K562 (cell line): ENCODE measurements at places on chromosomes 13 and 19. TPM values are rescaled to one million over a fixed set of nuclear protein-coding genes. Genes with fewer than 3 reads are reported as not detected.

Gene TRPC4
- total RNA-seq: not detected in 2 replicates

DNA sequence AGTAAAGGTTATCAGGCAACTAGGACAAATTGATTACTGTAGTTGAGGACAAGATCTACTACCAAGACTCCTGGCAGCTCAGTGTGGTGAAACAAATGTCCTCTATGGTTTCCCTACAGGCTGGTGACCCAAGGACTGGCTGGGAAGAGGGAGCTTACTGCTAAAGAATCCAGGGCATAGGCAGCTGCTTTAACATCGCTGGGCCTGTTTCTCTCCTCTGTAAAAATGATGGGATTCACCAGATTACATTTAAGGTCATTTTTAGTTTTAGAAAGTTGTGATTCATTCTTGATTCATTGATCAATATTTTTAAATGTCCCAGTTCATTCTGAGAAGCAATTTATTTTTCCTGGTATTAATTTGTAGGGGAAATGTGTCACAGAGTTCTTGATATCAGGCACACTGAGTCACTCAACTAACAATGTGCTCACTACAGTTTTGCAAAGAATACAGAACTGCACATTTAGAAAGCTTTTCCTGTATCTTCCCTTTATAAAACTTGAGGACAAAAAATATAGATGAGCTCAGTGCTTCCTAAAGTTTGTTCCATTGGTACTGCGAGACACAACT is 19.6 kb upstream of the FAM124A start:
- DNase-seq: no peak

- DNase-seq: no peak
Measured at GRCh38 chr19:48658483-48658882, 12.5 kb upstream of the CA11 start.

- no peak for DNase-seq
Measured at GRCh38 chr19:8336072-8336569, 6.9 kb downstream of the KANK3 start.

Gene SGCG
- total RNA-seq: 0.29 and 0.35 TPM in 2 replicates

Gene FFAR2
- total RNA-seq: not detected in 2 replicates

DNA sequence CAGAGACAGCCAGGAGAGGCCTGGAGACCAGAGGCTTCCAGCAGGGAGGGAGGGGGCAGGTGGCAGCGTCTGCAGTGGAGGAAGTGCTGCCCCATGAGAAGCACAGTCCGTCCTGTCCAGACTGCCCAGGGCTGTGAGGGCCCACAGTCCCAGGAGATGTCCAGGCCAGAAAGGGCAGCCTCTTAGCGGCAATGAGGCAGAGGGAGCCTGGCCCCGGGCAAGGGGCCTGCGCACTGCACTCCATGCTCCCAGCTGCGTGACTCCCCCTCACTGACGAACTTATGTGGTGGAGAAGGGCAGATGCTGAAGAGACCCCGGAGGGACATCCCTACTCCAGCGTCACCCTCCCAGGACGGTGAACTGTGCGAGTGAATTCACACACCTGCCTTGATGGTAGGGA is 115.3 kb downstream of the SOX1 start:
- DNase-seq: no peak

Gene B3GNT8
- total RNA-seq: 2.9 and 3.4 TPM in 2 replicates

GRCh38 chr19:42422901-42423461 is 4.2 kb downstream of the LIPE start:
- no peak for DNase-seq

- no peak for DNase-seq
Measured at GRCh38 chr13:92461831-92462230, 764.8 kb upstream of the GPC6 start.

- DNase-seq: peak; percentile 98
Measured at GRCh38 chr19:1455336-1456120, 5.6 kb downstream of the APC2 start.

DNA sequence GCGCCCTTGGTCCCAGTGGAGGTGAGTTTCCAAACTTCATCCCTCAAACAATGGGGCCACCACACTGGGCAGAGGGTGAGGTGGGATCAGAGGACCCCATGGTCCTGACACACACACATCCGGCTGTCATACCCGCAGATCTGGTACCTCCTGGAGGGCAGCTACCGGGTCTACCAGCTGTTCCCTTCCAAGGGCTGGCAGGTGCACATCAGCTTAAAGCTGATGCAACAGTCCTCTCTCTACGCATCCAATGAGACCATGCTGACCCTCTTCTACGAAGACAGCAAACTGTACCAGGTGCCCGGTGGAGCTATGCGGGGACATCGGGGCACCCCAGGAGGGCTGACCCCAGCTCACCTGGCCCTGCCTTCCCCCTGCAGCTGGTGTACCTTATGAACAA is 14.0 kb upstream of the PSMD8 start:
- DNase-seq: no peak

- DNase-seq: no peak
Measured at GRCh38 chr13:110630566-110631119, 15.3 kb downstream of the NAXD start.

Gene KLF1
- 144 and 168 TPM in 2 replicates for total RNA-seq

DNA sequence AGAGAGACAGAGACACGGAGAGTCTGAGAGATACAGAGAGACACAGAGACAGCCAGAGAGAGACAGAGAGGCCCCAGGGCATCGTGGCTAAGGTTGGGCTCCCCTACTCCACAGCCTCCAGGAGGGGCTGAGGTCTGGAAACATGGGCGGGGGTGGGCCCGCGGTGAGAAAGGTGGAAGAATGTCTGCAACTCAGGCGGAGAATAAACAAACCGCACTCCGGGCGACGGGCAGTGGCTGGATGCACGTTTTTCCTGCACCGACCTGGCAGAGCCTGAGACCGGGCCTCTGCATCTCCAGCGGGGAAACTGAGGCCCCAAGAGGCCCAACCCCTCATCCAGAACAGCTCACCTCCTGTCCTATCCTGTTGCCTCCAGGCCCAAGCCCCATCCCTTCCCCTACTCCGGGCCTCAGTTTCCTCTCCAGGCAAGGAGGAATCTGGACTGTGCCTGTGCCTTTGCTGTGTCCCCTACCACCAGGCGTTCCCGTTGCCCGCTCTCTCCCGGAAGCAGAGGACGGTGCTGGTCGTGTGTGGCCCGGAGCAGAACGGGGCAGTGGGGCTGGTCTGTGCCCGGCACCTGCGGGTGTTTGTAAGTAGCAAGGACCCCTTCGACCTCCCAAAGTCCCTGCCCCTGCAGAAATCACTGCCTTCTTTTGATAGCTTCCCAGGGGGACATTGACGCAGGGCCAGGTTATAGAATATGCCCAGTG is 3.4 kb upstream of the CILP2 start:
- no peak for DNase-seq

GRCh38 chr19:58491393-58491792 is 15.2 kb downstream of the ZNF446 start:
- no peak for DNase-seq

DNA sequence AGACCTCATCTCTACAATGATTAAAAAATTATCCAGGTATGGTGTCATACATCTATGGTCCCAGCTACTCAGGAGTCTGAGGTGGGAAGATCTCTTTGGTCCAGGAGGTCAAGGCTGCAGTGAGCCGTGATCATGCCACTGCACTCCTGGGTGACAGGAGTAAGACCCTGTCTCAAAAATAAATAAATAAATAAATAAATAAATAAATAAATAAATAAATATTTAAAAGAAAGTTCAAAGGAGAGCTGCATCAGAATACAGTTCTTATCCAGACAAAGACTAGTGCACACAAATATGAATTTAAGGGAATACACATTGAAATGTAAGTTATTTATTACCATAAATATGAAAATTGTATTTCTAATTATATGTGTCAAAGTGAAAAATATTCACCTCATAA is 624.9 kb downstream of the SLITRK6 start:
- DNase-seq: no peak

Gene KCNRG
- 0.13 and 0.53 TPM in 2 replicates for total RNA-seq

DNA sequence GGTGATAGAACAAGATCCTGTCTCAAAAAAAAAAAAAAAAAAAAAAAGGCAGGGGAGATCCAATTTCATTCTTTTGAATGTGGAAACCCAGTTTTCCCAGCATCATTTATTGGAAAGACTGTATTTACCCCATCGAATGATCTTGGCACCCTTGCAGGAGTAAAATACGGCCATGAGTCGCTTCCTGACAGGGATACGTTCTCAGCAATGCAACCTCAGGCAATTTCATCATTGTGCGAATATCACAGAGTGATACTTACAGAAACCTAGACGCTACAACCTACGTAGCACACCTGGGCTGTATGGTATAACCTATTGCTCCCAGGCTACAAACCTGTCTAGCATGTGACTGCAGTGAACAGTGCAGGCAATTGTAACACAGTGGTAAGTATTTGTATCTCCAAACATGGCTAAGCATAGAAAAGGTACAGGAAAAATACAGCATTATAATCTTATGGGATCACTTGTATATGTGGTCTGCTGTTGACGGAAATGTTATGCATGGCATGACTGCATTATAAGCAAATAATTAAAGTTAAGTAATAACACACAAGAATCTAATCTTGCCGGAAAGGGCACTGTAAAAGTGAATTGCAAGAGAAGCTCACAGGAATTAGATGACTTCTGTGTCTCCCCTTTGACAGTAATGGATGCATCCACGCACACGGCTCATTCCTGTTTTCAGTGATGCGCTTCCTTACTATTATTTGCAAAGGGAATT is 24.1 kb downstream of the RFX2 start:
- no peak for DNase-seq

DNA sequence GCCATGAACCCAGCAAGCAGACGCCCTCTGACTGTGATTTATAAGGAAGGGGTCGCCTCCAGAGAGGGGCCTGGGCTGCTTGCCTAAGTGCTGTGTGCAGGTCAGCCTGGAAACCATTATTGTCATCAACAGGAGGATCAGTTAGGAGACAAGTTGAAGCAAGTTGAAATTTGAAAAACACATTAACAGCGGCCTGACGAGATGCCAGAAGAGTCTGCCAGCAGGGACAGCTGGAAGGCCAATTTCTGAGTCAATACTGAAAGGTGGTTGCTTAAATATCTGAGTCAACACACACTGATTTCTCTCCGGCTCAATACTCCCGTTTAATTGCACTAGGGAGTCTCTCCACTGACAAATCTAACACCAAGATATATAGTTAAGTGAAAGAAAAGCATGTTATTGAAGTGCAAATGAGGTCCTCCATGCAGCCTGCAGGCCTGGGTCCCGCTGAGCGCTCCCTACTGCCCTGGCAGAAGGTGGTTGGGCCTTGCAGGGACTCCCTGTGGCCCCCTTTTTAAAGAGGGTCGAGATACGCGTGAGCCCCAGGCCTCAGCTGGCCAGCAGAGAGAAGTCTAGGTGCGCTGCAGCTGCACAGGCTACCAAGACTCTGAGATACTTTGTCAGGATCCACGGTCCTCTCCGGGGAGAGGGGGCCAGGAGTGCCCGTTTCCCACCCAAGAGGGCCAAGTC is 91.1 kb downstream of the RNASEH2B start:
- DNase-seq: no peak

Gene NLRP9
- total RNA-seq: not detected in 2 replicates

Gene FCGBP
- total RNA-seq: 1.5 and 1.9 TPM in 2 replicates
